ENCODE measurements at places on chromosomes 3 and 15.

DNA sequence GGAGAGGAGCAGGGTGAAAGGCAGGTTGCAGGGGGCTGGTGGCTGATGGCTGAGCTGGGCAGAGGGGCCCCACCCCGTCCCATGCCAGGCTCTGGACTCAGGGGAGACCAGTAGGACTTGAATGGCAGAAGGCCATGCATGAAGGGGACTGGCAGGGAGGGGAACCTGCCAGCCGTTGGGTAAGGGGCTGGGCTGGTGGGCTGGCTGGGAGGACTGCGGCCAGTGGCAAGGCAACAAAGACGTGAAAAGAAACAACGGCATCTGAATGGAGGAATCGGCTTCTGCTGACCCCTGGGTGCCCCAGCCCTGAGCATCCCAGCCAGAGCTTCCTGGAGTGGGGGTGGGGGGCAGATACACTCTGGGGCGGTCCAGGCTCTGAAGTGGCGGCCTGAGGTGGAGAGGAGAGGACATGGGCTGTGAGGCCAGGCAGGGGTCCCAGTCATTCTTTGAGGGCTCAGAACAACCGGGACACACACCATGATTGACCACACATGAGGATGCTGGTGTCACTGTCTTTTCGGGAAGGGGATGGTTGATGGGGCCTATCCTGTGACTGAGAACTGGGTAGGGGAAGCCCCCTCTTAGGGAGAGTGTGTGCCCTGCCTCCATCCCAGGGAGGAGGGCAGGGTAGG lies 11.7 kb downstream of the GLYCTK start:
- no peak for DNase-seq

DNA sequence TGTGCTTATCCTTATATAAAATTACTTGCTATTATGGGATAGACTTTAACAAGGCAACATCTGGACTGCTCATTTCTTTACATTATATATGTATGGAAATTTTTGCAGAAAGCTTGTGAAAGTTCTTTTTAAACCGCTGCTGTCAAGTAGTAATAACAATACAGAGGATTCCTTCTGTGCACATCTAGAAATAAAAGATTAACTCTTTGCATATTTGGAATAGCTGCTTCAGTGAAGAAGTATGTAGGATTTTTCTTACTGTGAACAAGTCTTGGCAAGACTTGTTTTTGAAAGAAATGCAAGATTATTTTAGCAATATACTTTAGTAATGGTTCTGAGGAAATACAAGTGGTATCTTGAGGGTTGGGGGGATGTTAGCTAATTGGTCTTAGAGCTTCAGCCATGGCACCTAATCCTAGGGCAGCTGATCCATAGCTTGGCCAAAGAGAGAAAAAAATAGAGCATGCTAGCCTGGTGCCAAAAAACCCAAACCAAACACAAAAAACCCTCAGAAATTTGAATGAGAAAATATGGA lies 4.3 kb downstream of the PRKCI start:
- DNase-seq = no peak

- no peak for DNase-seq
These were observed 72.4 kb downstream of the TBL1XR1 start for GRCh38 chr3:177124882-177125281.

GRCh38 chr3:13546667-13547171 lies 2.2 kb upstream of the FBLN2 start:
- DNase-seq = no peak

GRCh38 chr15:86854176-86854575 lies 774.5 kb downstream of the AGBL1 start:
- DNase-seq = no peak

DNA sequence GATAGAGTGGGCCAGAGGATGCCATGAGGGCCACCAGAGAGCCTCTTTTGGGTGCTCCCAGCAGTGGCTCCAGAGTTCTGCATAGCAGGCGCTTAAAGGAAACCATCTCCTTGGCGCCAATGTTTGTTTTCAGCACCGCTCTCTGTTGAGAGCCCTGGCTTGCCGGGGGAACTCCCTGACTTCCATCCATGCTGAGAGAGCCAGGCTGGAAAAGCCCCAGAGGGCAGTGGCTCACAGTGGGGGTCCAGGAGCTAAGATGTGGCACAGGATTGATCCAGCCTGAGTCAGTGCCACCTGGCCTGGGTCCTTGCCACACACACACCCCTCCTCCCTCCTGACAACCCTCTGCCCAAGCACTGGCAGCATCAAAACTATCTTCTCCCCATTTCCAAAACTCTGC lies 50.4 kb upstream of the HACD2 start:
- no peak for DNase-seq

- no peak for DNase-seq
These were observed 119.4 kb upstream of the PRR20G start for GRCh38 chr3:127407026-127407939.

DNA sequence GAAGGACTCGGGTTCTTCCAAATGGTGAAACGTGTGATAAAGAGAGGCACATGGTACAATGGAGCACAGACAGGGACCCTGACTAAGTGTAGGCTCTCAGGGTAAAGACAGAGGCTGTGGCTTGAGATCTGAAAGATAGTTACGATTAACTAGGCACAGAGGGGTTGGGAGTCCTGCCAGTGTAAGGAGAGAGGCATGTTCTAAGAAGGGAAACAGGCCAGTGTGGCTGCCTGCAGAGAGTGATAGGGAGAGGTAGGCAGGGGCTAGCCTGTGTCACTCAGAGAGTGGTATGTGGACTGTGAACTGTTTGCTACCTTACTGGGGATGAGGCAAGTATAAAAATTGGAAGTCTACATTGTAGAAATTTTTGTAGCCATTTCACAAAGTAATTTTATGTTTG lies 109.5 kb downstream of the PEX5L start:
- no peak for DNase-seq

DNA sequence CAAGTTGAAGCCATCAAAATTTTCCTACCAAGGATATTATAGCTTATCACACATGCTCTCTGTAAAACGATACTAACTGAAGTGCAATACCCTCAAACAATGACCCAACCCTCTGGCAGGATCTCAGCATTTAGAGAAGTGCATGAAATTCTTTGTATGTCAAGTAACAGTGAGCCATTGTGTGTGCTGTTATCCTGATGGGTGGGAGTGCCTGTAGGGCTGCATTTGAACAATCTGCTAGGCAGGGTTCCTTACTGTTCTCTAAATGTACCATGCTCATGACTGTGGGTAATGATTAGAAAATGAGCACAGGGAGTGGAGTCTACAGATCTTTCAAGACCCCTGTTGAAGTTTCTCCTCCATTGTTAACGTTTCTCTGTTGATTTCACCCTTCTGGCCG lies 398.1 kb downstream of the NSUN3 start:
- DNase-seq = no peak

DNA sequence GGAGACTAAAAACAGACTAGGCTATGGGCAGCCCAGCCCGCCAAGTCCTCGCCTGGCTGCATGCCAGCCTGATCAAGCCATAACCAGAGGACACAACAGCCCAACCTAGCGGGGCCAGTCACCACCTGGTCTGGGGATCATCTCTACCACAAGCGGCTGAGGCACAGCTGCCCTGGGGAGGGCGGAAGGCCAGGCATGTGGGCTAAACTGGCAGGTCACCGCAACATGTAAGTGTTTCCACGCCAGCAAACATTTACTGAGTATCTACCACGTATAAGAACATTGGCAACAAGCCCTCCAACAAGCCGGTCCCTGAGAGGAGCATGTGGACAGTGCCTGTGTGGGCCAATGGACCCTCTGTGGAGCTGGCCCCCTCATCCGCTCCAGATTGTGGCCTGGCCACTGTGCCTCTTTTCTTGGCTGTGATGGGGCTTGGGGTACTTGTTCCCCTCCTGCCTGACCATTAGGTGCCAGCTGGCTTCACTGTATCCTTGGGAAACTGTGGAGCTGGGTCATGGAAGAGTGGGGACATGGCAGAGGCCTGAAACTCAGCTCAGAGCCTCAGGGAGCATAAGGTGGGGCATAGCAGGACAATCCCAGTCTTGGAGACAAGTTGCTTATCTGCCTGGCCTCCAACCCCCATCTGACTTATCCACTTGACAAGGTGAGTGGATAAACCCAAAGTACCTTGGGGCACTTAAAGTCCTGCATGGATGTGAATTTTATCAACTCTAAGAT lies 9.0 kb downstream of the UBXN7 start:
- DNase-seq = no peak

DNA sequence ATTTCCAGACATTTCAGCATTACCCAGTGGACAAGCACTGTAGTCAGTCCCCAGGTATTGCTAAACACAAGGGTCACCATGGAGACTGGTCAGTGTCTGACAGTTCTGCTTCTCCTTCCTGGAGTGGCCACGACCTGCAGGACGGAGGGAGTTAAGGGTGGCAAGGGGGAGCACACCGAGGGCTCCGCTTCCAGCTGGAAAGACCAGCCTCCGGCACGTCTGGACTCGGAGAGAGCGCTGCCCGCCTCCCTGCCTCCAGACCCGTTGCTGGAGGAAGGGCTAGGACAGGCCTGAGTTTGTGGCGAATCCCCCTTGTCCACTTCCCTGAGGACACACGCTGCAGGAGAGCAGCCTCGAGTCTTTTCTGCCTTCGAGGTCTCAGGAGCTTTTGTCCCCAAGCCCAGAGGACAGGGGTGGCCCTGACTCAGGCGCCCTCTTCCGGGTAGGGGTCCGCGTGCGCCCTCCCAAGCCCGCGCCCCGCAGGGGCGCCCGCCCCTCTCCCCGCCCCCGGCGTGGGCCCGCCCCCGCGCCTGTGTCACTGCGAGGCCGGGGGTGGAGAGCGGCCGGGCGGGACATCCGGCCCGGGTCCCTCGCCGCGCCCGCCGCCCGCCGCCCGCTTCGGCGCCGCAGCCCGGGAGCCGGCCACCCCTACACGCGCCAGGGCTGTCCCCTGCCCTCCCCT lies at the start of gene CHST14:
Gene CHST14 (plus strand): TSS at position 562 of the 682 bp plus-strand sequence. CDS start 230 bp downstream, outside the sequence.
- DNase-seq = peak; percentile 73

- DNase-seq = no peak
These were observed 307.7 kb downstream of the RPLP1 start for GRCh38 chr15:69760258-69760845.
